ENCODE measurements at places on chromosomes 6 and 20. TPM values are rescaled to one million over a fixed set of nuclear protein-coding genes. Genes with fewer than 3 reads are reported as not detected.

DCDC2 gene
- not detected for total RNA-seq

SERPINB6 gene
- total RNA-seq, result 124 TPM

COX4I2 gene
- 7.2 TPM for total RNA-seq

WDR46 gene
- 42.6 TPM for total RNA-seq

DNA sequence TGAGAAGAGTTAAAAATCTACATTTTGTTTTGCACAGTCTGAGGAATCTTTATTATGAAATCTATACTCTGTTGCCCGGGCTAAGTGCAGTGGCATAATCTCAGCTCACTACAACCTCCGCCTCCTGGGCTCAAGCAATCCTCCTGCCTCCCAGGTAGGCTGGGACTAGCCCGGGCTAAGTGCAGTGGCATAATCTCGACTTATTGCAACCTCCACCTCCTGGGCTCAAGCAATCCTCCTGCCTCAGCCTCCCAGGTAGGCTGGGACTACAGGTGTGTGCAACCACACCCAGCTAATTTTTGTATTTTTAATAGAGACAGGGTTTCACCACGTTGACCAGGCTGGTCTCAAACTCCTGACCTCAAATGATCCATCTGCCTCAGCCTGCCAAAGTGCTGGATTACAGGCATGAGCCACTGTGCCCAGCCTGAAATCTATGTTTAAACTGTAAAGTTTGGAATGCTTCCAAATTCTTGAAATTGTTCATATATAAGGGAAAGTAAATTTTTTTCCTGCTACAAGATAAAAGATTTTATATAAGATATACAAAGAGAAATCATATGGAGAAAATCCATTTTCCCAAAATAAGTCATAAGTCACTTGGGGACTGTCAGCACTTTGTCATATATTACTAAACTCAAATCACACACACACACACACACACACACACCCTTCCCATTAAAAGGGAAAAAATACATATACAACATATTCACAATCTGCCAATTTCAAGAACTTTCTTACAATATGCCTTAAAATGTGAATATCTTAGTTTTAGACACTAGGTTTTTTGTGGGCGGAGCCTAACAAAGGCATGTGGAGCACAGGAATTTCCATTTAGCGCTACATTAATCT is 19.4 kb downstream of the PTPRK start:
- no peak for DNase-seq

- peak; percentile 21 for DNase-seq
These were observed 29.5 kb upstream of the IFNGR1 start for GRCh38 chr6:137248702-137249101.

GRCh38 chr20:1815502-1816085 is 79.6 kb upstream of the SIRPA start:
- peak; percentile 64 for DNase-seq

DNA sequence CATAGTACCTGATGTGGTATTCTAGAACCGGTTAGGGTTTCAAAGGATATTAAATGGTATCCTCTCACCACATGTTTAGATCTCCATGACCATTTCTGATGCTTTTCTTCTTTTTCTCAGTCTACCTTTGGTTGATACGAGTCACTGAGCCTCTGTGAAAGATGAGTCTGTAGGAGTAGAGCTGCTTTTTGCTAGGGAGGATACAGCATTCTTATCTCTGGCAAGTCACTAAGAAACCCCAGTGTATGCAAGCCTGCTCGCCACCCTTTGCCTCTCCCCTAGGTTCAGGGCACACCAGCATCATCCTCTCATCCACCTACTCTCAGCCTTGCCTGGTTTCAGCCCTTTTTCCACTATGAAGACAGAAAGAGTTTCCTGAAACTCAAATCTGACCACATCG is 89.9 kb downstream of the MTFR2 start:
- no peak for DNase-seq

GRCh38 chr6:148239801-148240460 is 102.7 kb upstream of the SASH1 start:
- peak; percentile 77 for DNase-seq

DNA sequence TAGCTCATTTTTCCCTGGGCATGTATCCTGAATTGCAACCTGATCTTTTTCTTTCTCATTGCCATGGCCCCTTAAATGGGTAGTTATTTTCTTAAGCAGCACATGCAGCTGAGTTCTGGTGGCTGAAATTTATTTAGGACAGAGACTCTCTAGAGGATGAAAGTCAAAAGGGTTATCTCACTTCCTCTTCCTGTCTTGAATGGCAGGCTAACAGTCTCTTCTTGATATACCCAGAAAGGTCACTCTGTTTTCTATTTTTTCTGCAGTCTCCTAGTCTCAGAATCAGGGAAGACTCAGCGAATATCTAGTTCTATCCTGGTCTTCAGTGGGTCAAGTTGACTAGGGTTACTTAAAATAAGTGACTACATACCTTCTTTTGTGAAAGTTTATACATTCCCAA is 243.3 kb downstream of the EPHA7 start:
- DNase-seq, result no peak

DNA sequence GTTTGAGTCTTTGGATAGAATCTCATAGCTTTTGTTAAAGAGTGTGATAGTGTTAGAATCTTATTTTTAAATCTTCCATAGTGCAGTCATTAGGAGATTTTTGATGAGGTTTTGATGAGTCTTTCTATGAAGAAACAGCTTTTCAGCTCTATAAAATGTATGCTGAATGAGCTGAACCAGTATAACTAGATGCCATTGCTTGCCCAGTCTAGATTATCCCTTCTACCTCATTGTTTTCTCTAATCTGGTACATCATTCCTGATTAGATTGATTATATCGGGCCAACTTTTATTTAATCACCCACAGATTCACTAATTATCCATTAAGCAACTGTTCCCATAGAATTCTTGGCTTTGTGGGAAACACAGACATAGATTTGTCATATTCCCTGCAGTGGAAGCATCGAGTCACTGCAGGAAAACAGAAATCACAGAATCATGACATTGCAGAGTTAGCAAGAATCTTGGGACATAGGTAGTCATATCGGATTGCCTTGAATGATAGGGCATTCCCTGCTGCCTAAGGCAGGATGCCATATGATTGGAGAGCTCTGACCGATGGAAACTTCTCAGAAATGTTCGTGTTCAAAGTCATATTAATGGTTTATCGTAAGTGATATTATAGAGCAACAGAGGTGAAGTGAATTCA is 882.7 kb upstream of the FLRT3 start:
- DNase-seq, result no peak

DNA sequence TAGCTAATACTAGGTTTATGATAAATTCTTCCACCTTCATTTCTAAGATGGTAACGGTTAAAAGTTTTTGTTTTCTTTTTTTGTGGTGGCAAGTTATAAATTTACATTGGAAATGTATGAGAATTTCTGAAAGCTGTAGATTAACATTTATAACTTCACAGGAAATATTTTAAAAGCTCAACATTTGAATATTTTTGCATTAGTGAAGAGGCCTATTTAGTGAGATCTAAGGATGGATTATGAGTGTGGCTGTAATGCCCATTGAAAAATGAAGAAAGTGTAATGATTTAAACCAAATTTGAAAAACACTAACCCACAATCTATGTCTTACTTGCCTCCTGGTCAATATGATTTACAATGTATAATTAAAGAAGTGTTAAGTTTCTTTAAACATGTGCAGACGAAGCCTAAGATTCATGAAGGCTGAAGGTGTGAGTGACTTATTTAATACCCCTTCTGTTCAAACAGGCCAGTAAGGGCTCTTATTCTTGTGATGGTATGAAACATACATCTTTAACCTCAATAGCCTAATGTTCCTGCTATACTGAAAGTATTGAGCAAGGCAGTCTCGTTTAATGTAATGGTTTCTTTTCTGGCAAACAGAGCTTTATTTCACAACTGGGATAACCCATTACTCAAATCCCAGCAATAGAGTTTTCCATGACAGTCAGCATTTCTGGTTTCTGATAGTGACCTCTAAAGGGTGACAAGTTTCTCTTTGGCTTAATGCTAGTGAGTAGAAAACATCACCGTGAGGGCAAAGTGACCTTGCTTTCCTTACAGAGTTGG is 13.2 kb downstream of the HDGFL1 start:
- no peak for DNase-seq

DNA sequence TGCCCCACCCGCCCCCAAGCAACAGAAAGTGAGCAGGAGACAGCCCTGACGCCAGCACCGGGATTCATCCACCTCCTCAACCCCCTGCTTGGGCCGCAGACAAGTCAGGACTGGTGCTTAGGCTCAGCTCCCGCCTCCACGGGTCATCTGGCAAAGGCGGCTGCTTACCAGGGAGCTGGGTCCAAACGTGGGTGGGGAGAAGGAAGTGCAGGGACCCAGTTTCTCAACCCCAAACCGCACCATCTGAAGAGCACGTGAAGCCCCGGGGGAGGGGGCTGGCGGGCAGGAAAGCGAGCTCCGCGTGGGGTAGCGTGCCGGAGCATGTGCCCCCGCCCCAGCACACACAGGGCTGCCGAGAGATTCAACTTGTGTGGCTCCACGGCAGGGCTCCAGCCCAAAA is 87.2 kb downstream of the BMP7 start:
- DNase-seq, result no peak

Measured in esophagus muscularis mucosa (tissue), 4 donors.